ENCODE measurements at places on chromosomes 3 and 15. TPM values are rescaled to one million over a fixed set of nuclear protein-coding genes. Genes with fewer than 3 reads are reported as not detected.

Gene FLNB
- total RNA-seq = 33.7 TPM

Gene IL12A
- 0.32 TPM for total RNA-seq

Gene CAMP
- total RNA-seq = not detected

Gene TMEM108
- 0.52 TPM for total RNA-seq

Gene RTP1
- not detected for total RNA-seq

Gene PCOLCE2
- 58.2 TPM for total RNA-seq

Gene PIGB
- total RNA-seq = 4.2 TPM

Gene GOLGA8Q
- 1.1 TPM for total RNA-seq

Gene FEZF2
- total RNA-seq = not detected

Gene LEKR1
- 0.62 TPM for total RNA-seq

Gene CKMT1B
- 0.25 TPM for total RNA-seq

Measured in left ventricle myocardium superior (tissue), 1 donor.